RCC 7860 (cell line): ENCODE measurements at places on chromosomes 1 and 21.

GRCh38 chr1:42807056-42807668, 9.8 kb upstream of the ERMAP start:
- DNase-seq: no peak

- no peak for DNase-seq
Observed at GRCh38 chr1:70978623-70979022, 69.0 kb downstream of the PTGER3 start.

GRCh38 chr1:42949312-42950115, 9.2 kb downstream of the SLC2A1 start:
- DNase-seq: peak; percentile 93

- DNase-seq: no peak
Observed at GRCh38 chr1:77670330-77670729, 12.1 kb downstream of the ZZZ3 start.

- no peak for DNase-seq
Observed at GRCh38 chr1:164740000-164740526, 181.1 kb downstream of the PBX1 start.

DNA sequence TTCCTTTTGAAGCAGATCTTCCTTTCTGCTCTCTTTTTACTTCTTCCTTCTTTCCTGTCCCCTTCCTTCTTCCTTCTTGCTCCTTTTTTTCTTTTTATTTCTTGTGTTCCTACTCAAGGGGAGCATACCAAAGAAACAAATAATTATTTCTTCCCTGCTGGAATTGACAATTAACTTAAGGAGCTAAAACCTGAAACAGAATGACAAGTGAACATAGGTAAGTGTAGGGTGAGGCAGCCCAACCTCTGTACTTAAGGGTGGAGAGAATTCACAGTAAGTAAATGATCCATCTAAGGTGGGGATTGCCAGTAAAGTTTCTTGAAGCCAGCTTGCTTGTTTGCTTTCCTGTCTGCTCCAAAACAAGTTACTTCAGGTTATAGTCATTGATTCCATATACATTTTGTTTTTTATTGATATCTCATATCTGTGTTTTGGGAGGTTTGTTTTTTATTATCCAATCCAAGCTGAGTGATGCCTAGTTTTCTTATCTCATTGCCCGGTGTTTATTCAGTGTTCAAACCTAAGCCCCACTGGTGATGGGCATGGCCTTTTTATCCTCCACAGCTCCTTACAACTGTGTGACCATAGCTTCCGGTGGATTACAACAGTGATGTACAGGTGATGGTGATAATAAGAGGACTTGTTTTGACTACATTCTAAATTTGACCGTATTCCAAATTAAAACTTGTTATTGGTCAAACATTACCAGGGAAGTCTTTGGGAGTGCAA, 133.2 kb upstream of the IVNS1ABP start:
- DNase-seq: no peak

DNA sequence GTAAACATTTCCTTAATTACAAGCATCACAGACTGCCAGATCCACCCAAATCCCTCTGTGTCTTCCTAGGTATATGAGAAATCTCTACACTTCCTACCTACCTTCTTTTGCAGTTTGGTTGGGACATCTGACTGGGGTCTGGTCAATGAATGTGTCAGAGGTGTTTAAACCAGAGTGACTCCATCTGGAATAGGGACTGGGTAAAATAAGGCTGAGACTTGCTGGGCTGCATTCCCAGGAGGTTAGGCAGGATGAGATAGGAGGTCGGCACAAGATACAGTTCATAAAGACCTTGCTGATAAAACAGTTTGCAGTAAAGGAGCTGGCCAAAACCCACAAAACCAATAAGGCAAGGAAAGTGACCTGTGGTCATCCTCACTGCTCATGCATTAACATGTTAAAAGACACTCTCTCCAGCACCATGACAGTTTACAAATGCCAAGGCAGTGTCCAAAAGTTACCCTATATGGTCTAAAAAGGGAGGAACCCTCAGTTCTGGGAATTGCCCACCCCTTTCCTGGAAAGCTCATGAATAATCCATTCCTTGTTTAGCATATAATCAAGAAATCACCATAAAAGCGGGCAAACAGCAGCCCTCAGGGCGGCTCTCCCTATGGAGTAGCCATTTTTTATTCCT, 87.4 kb upstream of the BACE2 start:
- DNase-seq: no peak

- DNase-seq: no peak
Observed at GRCh38 chr1:18192974-18193373, 85.4 kb downstream of the IGSF21 start.

DNA sequence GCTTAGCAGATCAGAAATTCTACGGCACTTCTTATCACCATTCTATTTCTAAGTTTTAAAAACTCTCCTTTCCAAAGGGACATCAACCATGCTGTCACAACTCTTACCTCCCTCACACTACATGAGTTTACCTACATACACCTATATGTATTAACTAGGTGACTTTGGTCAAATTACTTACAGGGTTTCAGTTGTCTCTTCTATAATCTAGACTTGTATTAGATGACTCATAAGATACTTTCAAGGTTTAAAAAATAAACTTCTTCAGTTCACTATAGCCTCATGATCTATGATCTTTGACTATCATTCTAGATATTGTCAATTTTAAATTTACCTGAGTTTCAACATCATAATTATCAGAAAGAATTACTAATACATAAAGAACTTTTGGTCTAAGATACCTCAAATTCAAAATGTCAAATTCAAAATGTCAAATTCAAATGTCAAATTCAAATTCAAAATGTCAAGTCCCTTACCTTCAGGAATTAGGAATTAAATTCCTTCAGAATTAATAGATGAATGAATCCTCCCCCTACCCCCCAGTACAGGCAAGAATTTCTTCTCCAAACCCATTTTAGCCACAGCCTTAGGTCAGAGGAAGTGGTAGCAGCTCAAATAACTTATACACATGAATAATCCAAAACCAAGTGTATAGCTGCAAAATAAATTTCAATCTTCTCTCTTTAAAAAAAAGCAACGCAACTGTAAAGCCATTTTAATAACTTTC, 31.1 kb downstream of the OTUD7B start:
- DNase-seq: no peak

DNA sequence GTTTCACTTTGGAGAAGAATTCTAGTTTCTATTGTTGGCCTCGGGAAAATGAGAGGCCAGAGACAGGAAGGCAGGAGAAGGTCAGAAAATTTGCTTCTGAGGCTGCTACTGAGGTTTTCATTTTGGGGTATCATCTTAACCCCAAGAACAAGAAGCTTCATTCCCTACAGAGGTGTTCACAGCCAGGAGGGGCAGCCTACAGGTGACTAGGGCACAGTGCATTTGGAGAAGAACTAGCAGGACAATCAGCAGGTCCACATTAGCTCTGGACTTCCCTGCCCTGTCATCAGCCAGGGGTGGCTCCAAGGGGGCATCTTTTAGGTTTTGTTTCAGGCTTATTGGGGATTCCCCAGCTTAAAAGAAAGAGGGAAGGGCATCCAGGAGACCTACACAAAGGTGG, 12.1 kb upstream of the ZNF496 start:
- DNase-seq: no peak

DNA sequence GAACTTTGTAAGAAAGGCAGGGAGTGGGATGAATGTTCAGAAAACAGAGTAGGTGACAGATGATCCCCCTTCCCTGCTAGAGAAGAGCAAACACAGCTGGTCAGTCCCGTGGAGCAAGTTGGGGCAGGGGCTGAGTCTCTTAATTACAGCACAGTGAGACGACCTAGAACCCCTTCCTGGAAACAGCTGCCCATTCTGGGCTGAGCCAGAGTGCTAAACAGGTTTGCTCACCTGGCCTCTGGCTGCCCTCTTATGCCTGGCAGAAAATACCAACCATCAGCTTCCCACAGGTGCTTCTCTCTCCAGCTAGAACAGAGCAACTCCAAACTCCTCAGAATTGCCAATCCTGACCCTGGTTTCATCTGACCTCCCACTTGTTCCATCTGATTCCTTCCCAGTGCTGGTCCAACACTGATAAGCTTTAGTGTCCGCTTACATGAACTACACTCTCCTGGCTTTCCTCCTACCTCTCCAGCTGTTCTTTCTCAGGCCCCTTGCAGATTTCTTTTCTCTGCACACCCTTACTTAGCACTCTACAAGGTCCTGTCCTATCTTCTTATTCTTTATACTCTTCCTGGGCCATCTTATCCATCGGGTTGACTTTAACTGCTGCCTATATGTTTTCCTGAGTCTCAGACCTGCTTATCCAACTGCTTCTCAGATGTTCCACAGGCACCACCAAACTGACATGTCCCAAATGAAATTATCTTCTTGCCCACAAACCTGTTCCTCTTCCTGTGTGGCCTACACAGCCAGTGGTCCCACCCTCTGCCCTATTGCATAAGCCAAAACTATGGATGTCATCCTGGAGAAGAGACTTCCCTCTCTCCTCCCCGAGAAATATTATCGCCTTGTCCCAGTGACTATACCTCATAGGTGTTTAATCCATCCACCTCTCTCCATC, 22.6 kb upstream of the COL9A2 start:
- DNase-seq: no peak

GRCh38 chr1:24545662-24546061, 10.2 kb upstream of the NCMAP start:
- no peak for DNase-seq

- no peak for DNase-seq
Observed at GRCh38 chr21:45827302-45827692, 154.3 kb upstream of the COL6A1 start.

DNA sequence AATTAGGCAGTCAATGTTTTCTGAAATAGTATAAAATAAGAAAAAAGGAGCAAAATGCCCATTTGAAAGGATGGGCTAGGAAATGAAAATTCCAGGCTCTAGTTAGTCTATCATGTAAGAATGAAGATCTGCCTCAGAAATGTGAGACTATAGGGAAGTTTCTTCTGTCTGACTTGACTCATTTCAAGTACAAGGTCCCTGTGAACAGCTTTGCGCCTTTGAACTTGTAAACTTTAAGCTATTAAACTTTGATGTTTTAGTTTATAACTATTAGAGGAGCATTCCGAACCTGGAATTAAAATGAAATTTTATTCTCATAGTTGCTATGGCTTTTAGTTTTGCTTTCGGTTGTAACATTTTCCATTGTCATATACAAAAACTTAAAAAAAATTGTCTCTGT, 199.4 kb downstream of the RPS6KC1 start:
- DNase-seq: no peak

DNA sequence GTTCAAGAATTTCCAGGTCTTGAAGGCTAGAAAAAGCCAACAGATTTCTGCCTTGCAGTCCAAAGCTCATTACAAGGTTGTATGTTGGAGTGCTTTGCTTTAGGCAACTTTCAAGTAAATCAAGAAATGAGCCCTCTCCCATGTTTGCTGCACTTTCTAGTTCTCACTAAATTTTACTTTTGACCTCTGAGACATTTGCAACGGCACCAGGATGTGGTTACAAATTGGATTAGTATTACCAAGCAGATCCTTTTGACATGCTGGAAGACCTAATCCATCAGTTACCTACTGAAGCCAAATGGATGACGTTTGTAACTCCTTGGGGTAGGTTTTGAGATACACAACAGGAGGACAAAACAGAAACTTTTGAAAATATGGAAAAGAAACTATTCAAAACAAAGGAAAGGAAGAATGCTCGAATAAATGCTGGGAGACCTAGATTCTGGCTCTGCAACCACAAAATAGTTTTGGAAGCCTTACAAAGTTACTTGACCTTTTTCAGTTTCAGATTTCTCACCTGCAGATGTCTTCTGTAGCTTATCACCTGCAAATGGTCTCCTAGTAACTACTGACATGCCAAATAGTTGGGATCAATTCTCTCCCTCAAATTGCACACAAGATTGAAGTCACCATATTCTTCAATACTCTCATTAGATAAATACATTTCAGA, 251.7 kb upstream of the ADGRL2 start:
- DNase-seq: no peak

DNA sequence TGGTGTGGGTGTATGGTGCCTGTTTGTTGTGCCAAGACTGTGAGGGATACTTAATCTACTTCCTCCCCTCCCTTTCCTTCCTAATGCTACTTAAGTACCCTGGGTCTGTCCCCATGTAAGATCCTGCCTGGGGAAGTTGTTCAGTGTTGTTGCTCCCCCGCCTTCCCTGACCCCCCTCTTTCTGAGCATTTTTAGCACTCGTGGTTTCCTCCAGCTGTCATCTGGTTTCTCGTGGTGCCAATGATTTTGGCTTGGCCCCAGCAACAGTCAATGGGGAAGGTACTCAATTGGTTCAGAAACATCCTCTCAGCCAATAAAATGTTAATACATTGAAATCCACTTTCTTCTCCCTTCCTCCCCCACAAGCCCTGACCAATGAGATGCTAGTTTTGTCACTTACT, 8.0 kb upstream of the B4GALT3 start:
- no peak for DNase-seq

GRCh38 chr1:12255913-12256312, 26.1 kb downstream of the VPS13D start:
- no peak for DNase-seq

GRCh38 chr21:28884481-28884880, 108.2 kb downstream of the LTN1 start:
- DNase-seq: no peak

DNA sequence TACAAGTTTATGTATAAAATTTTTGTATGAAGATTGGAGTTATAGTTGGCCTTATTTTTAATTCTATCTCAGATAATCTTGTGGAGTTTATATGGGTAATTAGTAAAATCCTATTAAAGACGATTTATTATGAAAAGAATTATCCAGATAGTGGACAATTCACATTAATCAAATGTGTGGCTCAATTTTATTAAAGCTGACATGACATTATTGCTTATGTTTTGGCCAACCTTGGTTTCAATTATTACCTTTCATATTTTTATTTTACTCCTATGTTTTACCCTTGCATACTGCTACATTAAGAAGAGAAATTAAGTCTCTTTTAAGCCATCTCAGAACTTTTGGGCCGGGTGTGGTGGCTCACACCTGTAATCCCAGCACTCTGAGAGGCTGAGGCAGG, 110.0 kb downstream of the ITSN1 start:
- DNase-seq: no peak

DNA sequence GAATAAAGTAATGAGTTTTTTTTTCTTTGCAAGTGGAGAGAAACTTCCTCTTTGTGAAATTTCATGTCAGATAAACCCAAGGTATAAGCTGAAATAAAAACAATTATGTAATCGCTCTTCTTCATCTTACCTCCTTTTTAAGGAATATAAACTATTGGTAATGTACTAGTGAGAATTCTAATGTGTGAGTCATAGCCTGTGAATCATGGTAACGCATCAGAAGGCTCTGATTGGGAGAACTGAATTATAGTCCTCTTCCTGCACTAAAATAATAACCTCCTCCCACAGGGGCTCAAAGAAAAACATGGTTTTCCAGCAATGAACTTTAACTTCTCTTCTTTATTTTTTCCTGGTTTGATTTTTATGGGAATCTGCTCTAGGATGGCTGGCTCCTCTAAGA, 57.1 kb upstream of the COX20 start:
- DNase-seq: peak; percentile 77
